HL-60 (cell line): ENCODE measurements at places on chromosomes 5 and 9.

GRCh38 chr5:79936002-79936645 lies 54.9 kb downstream of the MTX3 start:
- DNase-seq = no peak

GRCh38 chr9:107530679-107531078 lies 41.1 kb upstream of the KLF4 start:
- DNase-seq = no peak

DNA sequence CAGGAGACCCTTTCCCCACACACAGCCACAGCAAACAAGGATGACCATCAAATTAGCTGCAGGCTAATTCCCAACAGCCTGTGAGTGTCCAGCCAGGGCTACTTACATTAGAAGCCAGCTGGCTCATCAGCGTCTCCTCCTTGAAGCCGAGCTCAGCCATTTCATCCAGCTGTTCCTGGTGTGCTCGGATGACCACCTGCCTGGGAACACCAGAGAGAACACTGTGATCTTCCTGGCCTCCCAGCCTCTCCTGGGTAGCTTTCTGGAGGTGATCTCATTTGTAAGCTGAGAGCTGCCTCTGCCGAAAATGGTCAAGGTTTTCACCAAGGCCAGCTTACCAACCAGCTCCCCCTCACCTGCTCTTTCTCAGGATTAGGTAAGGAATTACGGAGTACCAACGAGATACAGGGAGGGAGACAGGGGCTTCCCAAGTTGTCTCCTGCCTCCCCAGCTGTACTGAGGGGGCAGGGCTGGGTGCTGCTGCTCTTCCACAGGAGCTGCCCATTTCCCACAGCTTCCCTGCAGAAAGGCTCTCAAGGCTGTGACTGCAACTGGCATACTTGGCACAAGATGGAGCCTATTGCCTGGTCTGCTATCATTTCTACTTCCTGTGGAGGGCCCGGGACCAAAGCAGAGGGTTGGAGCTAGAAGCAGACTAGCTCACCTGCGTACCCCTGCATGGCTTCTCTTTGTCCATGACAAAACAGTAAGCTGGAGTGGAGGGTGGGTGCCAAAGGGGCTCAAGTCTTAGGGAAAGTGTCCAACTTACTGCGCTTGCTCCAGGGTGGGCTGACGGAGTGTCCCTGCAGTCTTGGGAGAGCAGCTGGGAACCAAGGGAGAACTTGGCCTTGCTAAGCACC lies 73.9 kb downstream of the KIF24 start:
- no peak for DNase-seq

GRCh38 chr5:90472783-90473395 lies 1.7 kb downstream of the MBLAC2 start:
- DNase-seq = no peak

DNA sequence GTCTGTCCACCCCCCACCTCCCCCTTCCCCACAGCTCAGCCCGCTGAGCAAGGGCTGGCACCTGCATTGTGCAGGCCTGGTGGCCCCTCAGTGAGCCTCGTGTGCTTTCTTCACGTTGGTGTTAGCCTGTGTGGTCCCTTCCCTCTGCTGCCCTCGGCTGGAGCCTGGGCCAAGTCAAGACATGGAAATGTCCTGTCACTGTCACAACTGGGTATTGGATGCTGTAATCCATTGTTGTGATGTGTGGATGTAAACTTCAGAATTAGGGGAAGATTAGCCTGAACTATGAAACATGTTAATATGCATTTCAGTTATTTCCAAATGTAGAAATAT lies 103.9 kb downstream of the TRIO start:
- DNase-seq = no peak

GRCh38 chr5:180287404-180287803 lies 4.5 kb downstream of the MAPK9 start:
- DNase-seq = no peak

- DNase-seq = no peak
Observed at GRCh38 chr9:113380869-113381378, 4.1 kb upstream of the HDHD3 start.
